ENCODE measurements at places on chromosomes 13 and 19.

DNA sequence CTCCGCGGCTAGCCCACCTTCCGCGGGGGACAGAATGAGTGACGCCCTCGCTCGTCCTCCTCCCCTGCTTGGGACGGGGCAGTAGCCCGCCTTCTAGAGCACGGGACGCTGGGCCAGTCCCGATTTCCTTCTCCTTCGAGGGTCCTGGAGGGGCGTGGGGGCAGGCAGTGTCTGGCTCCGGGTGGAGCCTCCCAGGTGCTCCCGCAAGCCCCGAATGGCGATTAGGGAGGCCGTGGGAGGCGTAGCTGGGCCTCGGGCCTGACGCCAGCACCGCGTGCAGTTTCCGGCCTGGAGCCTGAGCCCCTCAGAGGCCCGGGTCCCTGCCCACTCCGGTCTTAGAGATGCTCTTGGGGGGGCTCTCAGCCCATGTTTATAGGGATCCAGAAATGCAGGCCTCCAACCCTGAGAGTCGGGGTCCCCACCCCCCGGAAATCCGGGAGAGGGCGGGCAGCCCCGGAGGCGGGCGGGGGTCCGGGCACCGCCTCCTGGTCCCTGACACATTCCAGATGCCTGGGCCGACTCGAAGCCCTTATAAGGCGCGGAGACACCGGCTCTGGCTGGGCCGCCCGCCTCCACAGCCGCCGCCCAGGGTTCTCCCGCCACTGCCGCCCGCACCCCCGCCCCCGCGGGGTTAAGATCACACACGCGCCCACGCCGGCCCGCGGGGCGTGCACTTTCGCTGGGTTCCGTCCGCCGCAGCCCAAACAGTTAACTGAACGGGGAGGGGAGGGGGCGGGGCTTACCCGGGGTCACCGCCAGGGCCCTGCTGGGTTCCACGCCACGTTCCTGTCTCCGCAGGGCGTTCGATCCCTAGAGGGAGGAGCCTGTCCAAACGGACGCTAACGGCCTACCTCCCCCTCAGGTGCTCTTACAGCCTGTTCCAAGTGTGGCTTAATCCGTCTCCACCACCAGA lies 1.5 kb downstream of the MYADM start:
- peak; percentile 85 for DNase-seq

DNA sequence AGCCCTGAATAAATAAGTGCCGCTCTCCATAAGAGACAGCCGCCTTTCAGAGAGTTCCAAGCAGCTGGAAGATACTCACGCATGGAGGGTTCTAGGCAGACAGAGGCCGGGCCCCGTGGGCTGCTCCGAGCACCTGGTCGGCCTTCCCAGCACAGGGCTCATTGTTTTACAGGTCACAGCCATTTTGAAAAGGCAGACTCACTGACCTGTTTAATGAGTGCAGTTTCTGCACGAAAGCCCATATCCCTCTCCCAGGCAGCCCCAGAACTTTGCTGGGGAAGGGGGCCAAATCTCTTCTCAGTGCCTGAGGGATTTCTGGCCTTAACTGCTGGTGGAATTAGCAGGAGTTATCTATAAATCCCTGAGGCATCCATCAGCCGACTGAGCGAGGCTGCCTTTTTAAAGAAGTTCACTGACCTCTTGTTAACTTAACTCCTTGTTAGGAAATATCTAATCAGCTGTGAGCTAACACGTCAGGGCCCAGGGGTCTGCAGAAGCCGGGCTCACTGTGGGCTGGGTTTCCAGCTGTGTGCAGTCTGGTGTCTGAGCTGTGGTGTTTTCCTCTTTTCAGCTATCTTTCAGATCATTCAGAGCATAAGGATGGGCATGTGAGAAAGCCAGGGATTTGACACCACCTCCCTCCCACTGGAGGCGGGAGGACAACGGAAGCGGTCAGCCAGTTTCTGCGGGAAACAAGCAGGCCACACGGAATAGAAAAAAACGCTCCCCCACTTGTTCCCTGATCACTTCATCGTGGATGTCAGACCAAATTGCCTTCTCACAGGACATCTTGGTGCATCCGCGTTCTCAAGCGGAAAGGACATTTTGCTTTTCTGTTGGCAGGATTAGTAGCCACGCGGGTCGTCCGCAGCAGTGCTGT lies 23.3 kb downstream of the SERP2 start:
- no peak for DNase-seq

- no peak for DNase-seq
These were observed 56.6 kb downstream of the COL4A1 start for GRCh38 chr13:110250258-110250891.

DNA sequence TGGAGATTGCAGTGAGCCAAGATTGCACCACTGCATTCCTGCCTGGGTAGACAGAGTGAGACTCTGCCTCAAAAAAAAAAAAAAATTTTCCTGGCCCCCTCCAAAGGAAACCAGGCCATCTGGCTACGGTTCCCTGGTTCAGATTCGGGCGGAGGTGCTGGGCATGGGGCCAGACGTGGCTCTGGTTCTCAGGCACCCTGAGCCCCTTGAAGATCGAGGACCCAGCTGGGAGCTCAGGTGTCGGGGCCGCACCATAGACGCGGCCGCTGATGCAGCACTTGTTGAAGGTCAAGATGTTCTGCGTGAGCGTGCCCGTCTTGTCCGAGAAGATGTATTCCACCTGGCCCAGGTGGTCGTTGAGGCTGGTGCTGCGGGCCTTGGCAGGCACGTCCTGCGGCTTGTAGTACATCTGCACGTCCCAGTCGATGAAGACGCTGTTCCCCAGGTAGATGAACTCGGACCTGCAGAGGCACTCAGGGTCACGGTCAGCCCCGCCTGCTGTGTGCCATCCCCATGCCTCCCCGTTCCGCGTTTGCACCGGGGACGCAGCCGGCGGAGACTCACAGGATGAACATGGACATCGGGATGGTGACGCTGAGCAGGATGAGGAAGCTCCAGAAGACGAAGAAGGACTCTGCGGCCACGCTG lies 12.3 kb downstream of the ATP8B3 start:
- no peak for DNase-seq

GRCh38 chr19:1245494-1246264 lies 2.7 kb upstream of the MIDN start:
- DNase-seq, result no peak

DNA sequence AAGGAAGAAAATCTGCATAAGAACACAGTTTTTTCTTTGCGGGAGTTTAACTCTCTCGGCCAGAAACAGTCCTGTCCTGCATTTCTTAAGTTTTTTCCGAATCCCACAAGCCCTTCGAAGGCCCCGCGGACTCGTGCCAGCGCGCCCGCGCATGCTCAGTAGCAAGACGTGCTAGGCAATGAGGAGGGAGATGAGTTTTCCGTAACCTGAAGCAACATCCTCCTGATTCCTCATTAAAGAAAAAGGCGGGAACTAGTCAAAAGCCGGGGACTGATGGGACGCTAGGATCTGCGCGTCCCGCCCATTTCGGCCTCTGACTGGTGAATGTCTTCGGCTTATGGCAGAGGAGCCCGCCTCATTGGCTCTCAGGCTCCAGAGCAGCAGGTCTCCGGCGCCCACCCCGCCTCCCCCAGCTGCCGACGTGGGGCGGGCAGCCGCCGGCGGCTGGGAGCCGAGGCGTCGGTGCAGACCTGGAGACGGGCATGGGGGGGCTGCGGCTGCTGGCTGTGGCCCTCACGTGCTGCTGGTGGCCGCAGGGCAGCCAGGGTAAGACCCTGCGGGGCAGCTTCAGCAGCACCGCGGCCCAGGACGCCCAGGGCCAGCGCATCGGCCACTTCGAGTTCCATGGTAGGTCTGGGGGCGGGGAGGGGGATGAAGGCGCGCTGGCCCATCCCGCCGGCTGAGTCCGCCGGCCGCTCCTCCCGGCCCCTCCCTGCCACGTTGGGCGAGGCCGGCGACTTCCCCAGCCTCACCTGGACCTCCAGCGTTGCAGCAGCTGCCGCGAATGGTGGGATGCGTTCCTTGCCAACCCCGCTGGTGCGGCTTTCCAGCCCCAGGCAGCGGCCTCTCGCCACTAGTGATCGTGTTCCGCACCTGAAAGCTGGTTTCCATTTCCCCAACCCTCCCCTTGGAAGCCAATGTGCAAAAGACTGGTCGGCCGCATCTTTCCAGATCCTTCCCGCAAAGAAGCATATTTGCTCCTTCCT lies at the start of gene GPR180:
Gene GPR180, plus strand, starts transcription at position 412 of the 986 bp plus-strand sequence. Its CDS starts 71 bp downstream, at position 483.
- DNase-seq, result peak; percentile 88

DNA sequence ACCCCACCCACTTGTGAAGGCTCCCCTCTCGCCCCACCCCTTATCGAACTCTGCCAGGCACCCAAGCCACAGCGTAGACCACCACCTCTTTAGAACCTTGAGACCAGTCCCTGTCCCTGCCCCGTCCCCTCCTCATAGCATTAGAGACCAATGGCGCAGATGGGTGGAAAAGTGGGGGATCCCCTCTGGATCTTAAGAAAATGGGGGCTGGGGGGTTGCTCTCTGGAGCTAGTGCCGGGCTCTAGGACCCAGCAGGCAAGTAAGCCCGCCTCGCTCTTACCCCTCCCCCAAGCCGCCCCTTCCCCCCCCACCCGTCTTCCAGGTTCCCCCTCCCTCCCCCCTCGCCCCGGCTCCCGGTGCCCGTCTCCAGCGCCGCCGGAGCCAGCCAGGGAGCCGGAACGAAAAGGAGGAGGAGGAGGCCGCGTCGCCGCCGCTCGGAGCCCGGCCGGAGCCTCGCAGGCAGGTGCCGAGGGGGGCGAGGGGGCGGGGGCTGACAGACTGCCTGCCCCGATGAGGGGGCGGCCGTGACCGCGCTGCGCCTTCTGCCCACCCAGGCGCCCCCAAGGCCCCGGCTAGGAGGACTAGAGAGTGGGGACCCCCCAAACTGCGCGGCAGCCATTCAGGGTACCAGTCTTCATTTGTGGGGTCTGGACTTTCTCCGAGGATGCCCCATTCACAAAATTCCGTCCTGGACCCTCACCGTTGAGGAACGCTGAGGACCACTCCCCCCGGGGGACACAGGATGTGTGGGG lies at the start of gene SPRED3:
Gene SPRED3, plus strand, starts transcription at position 349 of the 752 bp plus-strand sequence. CDS start 1,606 bp downstream, outside the sequence.
- no peak for DNase-seq

- DNase-seq, result peak; percentile 35
These were observed 434 bp upstream of the FNDC3A start for GRCh38 chr13:48975101-48975855.

- no peak for DNase-seq
These were observed 26.8 kb downstream of the SLC7A1 start for GRCh38 chr13:29568731-29569130.

GRCh38 chr19:16807549-16808284 lies 21.5 kb upstream of the SIN3B start:
- no peak for DNase-seq

DNA sequence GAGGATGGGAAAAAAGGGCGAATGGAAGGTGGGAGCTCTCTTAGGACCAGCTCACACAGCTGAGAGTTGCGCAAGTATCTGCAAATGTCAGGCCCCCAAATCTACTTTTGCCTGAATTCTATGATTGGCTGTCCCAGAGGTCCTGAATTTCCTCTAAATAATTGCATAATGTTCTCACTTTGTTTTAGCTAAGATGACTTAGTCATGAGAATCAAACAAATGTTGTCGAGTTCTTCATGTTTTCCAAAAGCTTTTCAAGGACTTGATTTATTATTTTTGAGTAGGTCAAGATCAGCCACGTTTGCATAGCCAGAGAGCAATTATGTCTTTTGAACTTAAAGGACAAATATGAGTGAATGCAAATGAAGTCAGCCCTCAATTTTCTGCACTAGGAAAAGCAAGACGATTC lies 246.6 kb upstream of the MAB21L1 start:
- DNase-seq, result no peak

All from stimulated activated naive CD8-positive, alpha-beta T cell treated with anti-CD3 and anti-CD28 coated beads, Interleukin-15, Interleukin-2, amounts not matched to agents 100 U/mL and 50 U/mL, for 24 hours (primary cell).